CD4-positive, alpha-beta T cell treated with Interleukin-21 for 1 hour (primary cell): ENCODE measurements at places on chromosomes 12 and 14.

- no peak for DNase-seq
Observed at GRCh38 chr14:90574188-90575131, 177.6 kb downstream of the CALM1 start.

GRCh38 chr12:76266797-76267196 is 81.4 kb downstream of the BBS10 start:
- DNase-seq, result no peak

DNA sequence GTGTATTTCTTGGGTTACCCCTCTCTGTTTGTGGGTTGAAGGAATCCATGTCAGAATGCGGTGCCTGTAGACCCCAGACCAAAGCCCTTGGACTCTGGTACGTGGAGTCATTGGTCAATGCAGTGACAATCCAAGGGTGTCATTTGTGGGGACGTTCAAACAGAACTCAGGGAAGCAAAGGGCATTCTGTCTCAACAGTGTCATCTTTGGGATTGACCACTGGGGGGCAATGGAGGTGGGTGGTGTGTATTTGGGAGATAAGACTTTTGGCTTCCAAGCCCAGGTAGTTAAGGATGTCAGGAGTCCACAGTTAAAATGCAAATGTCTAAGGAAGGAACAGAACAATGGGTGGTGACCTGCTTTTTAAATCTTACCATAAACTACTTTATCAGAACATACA is 54.6 kb upstream of the CCDC175 start:
- DNase-seq, result no peak

DNA sequence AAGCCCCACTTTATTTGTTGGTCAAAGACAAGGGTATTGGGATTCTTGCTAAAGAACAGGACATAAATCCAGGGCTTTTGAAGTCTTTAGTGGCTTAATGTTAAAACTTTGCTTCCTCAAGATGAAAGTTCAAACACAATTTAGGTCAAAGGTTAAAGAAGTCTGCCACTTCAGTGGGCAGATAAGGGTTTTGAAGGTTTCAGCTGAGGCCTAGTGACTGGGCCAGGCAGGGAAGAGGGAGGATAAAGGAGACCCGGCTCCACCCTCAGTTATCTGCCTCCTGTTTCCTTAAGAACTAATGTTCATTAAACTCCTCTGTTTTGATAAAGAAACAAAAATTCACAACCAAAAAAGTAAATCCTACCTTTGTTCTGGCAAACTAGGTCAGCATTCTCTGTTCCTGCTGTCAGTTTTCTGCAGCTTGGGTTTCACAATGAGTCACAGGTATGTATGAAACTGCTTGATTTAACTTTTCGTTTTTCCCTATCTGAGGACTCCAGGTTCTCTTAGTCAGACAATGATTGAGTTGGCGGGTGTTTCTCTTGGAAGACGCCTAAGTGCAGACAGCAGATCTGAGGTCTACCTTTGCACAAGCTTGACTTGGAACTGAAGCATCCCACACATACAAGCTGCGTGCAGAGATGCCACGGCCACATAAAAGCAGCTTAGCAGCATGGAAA is 208.3 kb downstream of the EXOC5 start:
- DNase-seq, result no peak

GRCh38 chr12:117084405-117085317 is 14.6 kb downstream of the TESC start:
- no peak for DNase-seq

- DNase-seq, result no peak
Observed at GRCh38 chr12:8596561-8596960, 16.1 kb downstream of the AICDA start.

- no peak for DNase-seq
Observed at GRCh38 chr14:81263777-81264410, 43.1 kb upstream of the GTF2A1 start.

DNA sequence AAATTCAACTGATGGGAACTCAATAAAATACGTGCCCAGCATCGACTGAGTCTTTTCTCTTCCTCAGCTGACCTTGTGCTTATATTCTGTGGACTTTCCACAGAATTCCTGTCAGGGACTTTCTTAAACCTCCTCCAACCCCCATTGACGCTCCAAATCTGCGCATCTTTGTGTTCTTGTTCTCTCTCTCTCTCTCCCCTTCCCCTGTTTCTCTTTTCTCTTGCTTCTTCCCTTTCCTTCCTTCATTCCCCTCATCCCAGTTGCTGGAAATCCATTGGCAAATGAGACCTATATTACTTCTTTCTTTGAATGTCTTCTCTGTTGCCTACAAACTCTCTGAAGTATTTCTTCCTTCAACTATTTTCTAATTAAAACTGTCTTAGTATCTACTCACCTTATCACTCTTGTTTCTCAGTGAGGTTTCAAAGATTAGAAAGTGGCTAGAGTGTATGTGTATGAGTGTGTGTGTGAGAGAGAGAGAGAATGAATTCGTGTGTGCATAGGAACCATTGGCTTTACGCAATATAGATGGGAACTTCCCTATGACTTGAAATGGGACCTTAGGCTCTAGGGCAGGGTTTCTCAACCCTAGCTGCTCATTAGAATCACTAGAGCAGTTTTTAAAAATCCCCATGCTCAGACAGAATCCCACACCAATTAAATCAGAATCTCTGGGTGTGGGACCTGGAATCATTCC is 41.8 kb upstream of the DHRS7 start:
- DNase-seq, result no peak

DNA sequence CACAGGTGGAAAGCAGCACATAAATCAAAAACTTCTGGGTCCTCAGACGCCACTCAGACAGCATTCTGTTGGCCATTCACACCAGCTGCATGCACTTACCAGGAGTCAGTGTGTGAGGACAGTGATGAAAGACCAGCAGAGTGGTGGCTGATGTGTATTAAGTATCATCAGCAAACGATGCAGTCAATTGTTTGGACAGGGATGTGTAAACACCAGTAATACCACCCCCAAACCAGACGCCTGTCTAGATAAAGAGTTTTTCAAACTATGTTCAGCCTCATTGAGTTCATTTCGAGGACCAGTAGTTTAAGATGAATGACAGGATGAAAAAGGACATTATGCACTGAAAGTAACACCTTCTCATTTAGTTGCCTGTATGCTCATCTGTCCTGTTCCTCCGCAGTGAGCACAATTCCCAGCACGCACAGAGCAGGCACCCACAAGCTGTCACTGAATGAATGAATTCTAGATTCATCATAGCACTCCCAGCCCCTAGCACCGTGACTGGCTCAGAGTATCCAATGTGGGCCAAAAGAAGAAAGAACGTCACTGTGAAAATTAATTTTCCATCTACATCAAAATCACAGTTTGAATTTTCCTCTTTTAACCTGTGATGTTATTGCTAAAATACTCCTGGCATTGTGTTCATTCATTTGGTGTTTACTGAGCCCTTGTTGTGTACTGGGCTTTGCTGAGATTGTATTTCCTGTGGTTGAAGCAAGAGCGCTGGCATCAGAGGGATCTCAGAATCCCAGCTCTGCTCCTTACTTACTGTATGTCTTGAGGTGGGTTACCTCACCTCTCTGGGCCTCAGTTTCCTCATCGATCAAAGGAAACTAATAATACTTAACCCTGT is 124.8 kb upstream of the NOS1 start:
- DNase-seq, result no peak

DNA sequence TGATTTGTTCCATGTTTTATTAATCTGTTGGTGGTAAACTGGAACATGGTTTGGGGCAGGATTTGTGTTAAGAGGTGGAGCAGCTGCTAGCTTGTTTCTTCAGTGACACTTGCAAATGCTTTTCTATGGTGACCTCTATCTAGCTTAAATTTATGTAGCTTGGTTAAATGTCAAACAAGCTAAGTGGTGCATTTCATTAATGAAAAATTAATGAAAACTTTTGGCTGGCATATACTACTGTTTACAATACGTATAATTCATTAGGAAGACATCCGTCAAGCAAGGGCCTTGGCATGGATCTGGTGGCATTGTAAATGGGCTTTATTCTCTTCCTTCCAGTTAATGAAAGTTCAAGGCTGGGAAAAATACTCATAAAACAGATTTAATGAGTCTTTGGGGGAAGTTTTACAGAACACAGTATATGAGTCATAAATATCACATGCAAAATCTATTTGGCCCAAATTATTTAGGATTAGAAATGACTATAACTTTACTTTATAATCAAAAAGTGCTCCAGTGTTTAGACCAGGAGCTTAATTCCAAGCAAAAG is 807.7 kb upstream of the SEL1L start:
- no peak for DNase-seq

DNA sequence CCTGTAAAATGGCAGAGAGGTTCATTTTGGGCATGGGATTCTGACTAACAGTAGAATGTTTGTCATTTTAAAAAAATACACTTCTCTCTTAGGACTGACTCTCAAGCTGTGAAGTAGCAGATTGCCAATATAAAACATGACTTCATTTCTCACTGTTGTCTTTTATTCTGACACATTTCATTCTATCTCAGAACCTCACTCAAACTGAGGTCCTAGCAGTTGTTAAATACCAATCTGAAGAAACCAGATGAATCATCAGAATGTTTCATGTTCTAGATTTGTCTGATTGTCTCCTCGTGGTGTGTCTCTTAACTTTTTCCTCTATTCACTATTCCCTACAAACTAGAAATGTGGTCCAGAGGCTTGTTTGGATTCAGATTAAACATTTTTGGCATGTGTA is 276.5 kb upstream of the NPAS3 start:
- no peak for DNase-seq

- DNase-seq, result no peak
Observed at GRCh38 chr12:111393700-111394300, 11.9 kb upstream of the SH2B3 start.

- no peak for DNase-seq
Observed at GRCh38 chr12:79688376-79689060, 2.2 kb downstream of the PAWR start.

DNA sequence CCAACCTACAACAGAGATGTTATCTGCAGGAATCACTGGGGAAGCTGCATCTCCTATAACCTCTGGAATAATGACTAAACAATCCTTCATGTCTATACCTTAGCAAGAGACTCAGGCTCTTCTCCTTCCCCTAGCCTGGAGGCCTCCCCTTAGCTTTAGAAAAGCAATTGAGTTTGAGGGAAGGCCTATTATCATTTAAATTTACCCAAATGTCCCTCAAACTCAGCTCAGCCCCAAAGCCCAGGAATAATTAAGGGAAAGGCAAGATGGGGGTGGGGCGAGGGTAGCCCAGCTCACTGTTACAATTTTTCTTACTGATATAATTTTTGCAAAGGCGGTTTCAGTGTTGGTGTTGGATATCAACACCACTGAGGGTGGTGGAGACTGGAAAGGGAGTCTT is 151.4 kb upstream of the EEA1 start:
- no peak for DNase-seq

DNA sequence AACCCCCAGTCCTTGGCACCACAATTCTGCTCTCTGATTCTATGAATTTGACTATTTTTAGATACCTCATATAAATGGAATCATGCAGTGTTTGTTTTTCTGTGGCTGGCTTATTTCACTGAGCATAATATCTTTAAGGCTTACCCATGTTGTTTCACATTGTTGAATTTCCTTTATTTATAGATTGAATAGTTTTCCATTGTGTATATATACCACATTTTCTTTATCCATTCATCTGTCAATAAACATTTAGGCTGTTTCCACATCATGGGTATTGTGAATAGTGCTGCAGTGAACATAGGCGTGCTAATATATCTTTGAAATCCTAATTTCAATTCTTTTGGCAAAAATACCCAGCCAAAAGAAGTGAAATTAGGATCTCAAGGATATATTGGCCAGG is 126.7 kb upstream of the SLC38A2 start:
- no peak for DNase-seq

GRCh38 chr14:87199381-87199780 is 793.6 kb downstream of the GALC start:
- no peak for DNase-seq

GRCh38 chr12:116687888-116688287 is 50.0 kb downstream of the SPRING1 start:
- DNase-seq, result peak; percentile 14

DNA sequence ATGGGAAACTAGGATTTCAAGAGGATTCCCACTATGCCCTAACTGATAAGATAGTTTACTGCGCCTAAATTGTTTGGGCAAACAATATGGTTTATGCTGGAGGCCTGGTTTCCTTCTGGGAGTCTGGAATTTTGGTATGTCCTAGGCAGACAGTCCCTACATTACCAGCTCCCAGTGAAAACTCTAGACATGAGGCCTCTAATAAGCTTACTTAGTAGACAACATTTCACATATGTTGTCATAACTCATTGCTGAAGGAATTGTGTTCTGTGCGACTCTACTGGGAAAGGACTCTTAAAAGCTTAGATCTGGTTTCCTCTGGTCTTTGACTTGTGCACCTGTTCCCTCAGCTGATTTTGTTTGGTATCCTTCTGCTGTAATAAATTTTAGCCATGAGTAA is 18.0 kb upstream of the PRPF39 start:
- no peak for DNase-seq

DNA sequence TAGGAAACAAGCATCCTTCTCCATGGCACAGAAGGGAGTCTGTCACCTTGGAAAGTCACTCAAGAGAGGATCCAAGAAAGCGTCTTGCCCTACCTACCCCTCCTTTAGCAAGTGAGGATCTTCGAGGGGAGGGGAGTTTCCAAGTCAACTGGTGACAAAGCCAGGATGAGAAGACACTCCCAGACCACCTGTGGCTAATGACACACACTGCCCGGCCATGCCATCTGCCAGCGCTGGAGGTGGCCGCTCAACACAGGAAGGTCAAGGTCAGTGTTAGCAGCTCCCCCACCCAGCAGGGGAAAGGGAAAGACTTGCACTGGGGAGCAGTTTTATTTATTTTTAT is 41.3 kb downstream of the ELK3 start:
- DNase-seq, result no peak

DNA sequence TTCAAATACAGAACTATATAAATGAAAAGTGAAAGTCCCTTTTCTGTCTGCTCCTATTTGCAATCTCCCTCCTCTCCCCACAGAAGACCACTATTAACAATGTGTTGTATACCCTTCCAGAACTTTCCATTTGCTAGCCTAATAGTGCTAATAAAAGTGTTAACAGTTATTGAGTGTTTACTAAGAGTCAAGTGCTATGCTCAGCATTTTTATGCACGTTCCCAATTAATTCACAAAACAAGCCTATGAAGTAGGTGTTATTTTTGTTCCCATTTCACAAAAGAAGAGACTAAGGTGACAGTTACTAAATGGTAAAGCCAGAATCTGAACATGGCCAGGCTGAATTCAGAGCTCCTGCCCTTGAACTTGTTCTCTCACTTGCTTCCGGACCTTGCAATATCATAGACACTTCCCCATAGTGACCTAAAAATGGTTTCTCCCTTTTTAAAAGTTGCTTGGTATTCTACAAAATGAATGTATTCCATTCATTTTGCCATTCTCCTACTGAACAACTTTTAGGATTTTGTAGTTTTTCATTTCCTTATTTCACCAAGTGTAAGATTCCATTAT is 1.6 kb upstream of the PRKAB1 start:
- no peak for DNase-seq
